Activated CD8-positive, alpha-beta memory T cell treated with anti-CD3 and anti-CD28 coated beads for 4 hours (primary cell): ENCODE measurements at places on chromosomes 12 and 14.
A peak's percentile ranks its signal among the peaks of the same experiment; 100 is the strongest.

DNA sequence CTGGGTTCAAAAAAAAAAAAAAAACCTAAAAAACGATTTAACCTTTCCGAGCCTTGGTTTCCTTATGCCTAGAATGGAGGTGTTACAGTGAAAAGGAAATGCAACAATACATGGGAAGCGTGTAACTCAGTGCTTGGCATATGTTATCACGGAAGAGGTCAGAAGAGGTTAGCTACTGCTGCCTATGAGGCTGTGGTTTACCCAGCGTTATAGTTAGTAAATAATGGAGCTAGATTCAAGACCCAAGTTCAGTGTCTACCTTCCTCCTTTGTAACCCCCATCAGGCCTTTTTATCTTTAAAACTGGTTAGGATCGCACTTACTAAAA is 839 bp downstream of the IFT43 start:
- no peak for DNase-seq

GRCh38 chr14:61034416-61035120 is 53.5 kb downstream of the SLC38A6 start:
- DNase-seq, result no peak

DNA sequence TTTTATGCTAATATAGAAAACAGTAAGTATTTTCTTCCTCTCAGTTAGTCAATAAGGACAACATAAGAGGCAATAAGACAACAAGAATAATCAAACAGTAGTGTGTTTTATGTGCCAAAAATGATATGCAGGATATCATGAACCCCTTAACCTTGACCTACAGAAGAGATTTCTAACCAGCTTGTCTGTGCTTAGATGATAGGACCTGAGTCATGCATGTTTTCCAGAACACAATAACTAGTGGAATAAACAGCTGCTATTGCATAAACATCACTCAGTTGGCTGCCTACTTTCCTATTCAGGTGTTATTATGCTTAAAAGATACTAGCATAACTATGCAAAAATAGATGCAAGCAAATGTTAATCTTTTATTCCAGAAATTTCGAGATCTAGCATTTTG is 282.5 kb downstream of the PRKD1 start:
- no peak for DNase-seq

GRCh38 chr12:131017477-131017991 is 63.8 kb downstream of the ADGRD1 start:
- no peak for DNase-seq

DNA sequence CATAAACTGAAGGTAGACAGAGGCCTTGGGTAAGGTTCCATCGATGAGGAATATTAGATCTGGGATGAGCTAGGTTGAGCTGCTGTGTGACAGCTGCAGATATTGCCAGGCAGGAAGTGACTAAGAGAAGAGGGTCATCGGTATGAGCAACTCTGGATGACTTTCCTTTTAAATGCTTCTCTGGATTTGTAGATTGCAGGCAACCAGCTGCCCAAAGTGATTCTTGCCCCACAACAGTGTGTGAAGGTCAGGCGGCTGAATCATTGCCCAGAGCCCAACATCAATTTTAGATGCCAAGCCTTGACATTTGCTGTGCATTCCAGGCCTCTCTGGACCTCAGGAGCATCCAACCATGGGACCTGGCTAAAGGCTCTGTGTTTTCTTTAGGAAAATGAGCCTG is 255.9 kb downstream of the DPF3 start:
- no peak for DNase-seq

DNA sequence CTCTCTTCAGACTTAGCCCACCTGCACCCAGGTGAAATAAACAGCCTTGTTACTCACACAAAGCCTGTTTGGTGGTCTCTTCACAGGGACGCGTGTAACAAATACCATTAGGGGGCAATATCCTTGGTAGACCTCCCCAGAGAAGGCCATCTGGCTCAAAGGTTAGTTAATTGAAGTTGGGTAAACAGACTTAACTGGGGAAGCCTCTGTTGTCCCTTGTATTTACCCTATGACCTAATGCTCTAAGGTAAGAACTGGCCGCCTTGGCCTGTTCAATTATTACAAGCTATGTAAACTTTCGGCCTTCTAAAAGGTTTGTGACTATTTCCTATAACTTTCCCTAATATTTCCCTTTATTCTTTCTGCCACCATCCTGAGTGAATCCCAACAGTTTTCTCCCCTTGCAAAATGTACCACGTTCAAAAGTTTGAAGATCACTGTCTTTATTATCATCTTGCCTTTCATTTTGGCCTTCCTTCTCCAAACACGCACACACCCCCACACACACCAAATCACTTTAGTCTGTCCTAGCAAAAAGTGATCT is 15.3 kb upstream of the LYZ start:
- no peak for DNase-seq

DNA sequence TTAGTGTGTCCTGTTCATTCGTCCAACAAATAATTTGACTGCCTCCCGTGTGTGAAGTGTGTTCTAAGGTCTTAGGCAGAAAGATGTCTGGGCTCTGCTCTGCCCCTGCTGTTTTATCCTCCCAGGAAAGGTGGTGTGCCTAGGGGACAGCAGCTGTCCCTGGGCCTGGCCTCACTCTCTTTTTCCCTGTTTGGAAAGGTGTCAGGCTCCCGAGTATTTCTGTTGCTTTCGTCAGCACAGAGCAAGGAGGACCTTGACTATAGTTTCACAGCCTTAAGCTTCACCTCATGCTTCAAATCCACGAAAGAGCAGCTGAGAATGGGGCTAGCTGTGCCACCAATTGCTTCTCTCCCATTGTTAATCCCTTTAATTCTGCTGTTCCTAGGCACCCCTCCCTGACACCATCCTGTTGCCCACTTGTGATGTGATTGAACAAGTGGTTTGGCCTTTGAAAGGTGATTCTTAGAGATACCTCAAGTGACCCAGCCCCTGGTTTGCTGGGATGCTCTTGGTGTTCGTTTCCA is 54.2 kb downstream of the TGFB3 start:
- DNase-seq, result no peak

- DNase-seq, result no peak
These were observed 13.7 kb downstream of the KRT71 start for GRCh38 chr12:52539083-52539820.

DNA sequence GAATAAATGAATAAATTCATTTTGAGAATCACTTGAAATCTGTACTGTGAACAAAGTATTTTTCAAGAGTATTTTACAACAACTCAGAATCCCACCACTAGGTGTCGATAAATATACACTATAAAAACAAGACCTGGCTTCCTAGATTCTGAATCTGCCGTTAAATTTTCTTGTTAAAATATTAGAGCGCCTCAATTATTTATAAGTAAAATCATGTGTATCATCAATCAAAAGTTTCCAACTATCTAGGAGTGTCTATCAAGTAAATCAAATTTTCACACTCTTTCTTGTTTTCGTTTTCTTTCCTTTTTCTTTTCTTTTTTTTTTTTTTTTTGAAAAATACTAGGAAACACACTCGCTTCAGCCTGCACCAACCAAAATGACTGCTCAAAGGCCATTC is 179.2 kb upstream of the DCN start:
- no peak for DNase-seq

GRCh38 chr12:6469092-6469491 is 1.4 kb downstream of the VAMP1 start:
- DNase-seq, result no peak

DNA sequence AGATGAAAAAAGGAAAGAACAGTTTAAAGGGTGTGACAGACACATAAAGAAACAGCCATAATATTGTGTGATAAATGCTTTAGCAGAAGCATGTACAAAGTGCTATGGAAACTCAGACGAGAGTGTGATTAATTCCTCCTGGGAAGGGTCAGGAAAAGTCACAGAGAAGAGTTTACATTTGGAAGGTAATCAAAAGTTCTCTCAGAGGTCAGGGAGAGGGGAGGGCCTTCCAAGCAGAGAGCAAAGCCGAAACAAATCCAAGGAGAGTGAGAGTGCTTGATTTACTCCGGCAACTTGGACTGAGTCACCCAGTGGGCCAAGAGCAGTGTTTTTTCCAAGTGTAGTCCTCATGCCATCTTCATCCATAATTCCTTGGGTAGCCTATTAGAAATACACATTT is 108.3 kb downstream of the IGF1 start:
- DNase-seq, result no peak

DNA sequence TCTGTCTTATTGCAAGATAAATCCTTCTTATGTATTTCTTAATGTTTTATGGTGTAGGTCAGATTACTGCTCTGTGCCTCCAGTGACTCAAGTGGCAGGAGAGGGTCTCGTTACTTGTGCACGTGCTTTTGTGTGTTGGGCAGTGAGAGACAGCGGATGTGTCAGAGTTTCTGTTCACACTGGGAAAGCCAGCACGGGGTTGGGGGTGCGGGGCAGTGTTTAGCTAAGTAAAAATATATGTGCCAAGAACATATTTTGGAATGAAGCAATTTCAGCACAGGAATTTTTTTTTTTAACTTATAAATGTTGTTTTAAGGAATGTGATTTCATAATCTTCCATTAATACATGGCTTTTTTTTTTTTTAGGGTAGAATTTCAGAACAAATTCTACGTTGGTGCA is 4.5 kb upstream of the DNAH10 start:
- DNase-seq, result no peak

DNA sequence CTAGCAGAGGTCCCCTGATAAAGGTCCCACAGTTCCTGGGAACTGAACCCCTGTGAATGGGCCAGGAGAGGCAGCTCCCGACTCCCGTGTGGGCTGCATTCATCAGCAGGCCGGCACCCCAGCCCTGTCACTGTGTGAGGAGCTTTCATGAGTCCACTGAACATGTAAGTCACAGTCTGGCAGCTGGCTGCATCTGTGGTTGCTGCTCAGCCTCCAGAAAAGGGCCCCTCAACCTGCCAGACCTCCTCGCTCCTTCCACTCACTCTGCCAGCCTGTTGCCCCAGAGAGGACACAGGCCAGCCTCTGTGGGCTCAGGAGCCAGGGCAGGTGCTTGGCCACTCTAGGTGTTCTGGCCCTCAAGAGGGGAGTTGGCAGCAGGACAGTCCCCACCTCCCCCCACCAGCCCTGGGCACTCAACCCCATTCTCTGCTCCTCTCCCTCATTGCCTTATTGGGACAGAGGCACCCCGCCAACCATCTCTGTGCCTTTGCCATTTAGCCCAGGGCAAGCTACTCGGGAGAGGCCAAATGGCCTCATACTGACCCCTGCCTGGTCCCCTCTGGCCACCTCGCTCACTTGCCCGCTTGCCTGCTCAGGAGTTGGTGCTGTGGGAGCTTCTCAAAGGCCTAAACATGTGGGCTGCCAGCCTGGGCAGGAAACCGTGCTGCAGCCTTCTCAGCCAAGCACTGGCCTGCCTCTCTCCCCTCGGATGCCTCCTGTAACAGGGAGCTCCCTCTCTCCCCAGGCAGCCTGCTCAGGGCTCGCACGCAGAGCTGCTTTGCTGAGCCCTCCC is 1.9 kb downstream of the RTL1 start:
- DNase-seq, result no peak

DNA sequence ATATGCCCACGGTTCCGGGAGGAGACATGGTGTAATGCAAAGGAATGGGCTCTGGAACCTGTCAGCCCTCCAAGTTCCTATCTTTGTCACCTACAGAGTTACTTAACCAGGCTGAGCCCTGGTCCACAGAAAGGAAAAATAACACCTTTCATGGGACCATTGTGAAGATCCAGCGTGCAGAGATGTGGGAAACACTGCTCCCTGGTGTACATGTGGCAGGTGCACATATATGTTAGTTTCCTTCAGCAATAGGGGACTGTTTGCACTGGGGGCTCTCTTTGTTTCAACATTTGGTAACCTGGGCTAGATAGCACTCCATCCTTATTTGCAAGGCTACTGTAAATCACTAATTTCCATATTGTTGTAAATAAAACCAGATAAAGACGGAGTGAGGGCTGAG is 72.3 kb downstream of the ANO2 start:
- DNase-seq, result no peak

GRCh38 chr12:57996520-57996919 is 55.2 kb downstream of the ATP23 start:
- DNase-seq, result no peak

- DNase-seq, result no peak
These were observed 11.2 kb upstream of the BTG1 start for GRCh38 chr12:92156704-92157395.

GRCh38 chr14:83164591-83164990 is 1630.9 kb upstream of the SEL1L start:
- no peak for DNase-seq

GRCh38 chr12:52358575-52359350 is 8.5 kb downstream of the KRT85 start:
- no peak for DNase-seq

DNA sequence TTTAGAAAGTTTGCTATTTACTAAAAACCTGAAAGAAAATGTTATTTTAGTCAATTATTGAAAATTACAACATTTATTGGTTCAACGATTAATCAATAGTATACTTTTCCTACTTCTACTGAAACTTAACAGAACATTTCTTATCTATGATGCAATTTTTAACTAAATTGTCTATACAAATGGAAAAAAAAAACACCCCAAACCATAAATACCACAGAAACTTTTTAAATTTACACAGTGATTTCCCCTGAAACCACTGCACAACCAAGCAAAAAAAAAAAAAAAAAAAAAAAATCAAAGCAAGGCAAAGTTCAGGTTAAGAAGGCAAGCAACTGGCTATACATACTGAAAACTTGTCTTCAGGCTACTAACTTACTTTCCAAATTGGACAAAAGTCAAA is 71.9 kb upstream of the POC1B start:
- DNase-seq, result no peak

DNA sequence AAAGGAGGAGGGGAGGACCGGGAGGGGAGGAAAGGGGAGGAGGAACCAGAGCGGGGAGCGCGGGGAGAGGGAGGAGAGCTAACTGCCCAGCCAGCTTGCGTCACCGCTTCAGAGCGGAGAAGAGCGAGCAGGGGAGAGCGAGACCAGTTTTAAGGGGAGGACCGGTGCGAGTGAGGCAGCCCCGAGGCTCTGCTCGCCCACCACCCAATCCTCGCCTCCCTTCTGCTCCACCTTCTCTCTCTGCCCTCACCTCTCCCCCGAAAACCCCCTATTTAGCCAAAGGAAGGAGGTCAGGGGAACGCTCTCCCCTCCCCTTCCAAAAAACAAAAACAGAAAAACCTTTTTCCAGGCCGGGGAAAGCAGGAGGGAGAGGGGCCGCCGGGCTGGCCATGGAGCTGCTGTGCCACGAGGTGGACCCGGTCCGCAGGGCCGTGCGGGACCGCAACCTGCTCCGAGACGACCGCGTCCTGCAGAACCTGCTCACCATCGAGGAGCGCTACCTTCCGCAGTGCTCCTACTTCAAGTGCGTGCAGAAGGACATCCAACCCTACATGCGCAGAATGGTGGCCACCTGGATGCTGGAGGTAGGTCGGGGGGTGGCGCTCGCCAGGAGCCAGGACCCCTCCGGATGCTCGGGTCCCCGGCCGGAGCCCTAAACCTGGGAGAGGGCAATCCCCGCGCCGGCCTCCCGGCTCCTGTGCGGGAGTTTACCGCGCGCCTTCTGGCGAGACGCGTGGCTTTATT is at the start of gene CCND2:
CCND2 (plus strand) TSS at position 111 of the 744 bp plus-strand sequence; CDS start at position 390, 279 bp downstream.
- peak; percentile 53 for DNase-seq

- DNase-seq, result no peak
These were observed 8.0 kb downstream of the KRT2 start for GRCh38 chr12:52644078-52644415.

DNA sequence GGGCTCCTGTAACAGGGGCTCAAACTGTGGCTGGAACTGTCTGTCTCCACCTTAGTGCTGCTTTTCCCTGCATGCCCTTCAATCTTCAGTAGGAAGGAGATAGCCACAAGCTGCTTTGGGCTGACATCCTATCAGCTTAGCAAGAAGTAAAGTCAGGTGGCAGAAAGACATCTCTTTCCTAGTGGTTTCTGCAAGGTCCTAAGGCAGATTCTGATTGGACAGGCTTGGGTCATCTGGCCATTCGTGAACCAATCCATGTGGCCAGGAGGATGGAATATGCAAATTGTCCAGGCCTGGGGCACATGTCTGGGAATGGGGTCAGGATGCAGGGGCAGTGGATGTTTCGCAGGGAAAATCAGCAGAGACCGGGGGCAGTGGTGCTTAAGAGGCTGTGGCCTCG is 5.2 kb downstream of the RITA1 start:
- DNase-seq, result no peak

GRCh38 chr14:52640137-52640536 is 55.2 kb downstream of the ERO1A start:
- DNase-seq, result no peak
